Left lung (tissue), 14 donors: ENCODE measurements at places on chromosomes 12 and 14. TPM values are rescaled to one million over a fixed set of nuclear protein-coding genes. Genes with fewer than 3 reads are reported as not detected.

- no peaks in the 10 kb centered on the region for H3K27me3 ChIP-seq
- H3K36me3 ChIP-seq: no peaks in the 10 kb centered on the region
- H3K4me1 ChIP-seq: peaks cover 3% of the 10 kb centered on the region
- no peak overlapping the region for H3K27ac ChIP-seq
- no peak for DNase-seq
- H3K4me3 ChIP-seq: no peak overlapping the region
Measured at GRCh38 chr12:120879102-120879501, 25.1 kb downstream of the SPPL3 start.

DNA sequence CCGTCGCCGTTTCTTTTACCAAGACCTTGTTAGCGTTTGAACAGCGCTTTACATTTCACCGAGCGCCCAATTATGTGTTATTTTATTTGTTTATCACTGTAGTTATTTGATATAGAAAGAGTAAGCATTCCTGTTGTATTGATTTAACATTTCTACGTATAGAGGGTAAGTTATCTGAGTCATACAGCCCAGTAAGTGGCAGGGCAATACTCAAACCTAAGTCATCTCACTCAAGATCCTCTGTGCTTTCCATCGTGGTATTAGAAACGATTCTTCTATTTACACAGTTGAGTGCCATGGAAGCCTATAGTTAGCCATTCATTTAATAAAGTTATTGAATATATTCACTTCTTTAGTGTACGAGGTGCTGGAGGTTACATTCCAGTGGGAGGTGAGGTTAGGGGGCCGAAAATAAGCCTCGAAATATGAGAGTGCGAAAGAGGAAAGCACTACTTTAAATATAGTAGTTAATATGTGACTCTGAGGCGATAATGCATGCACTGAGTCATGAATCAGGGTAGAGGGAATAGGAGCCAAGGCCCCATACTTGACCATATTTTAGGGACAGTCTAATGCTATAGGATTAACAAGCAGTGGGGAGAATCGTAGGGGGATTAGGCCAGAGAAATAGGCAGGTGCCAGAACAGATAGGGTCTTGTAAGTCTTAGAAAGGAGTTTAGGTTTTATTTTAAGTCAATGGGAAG lies 629 bp downstream of the RAD51AP1 start:
- DNase-seq: no peak
- H3K4me3 ChIP-seq: peak overlapping the region; percentile 81
- H3K27ac ChIP-seq: no peak overlapping the region
- peaks cover 9% of the 10 kb centered on the region for H3K4me1 ChIP-seq

- no peaks in the 10 kb centered on the region for H3K36me3 ChIP-seq
- peak; percentile 53 for DNase-seq
- H3K27me3 ChIP-seq: no peaks in the 10 kb centered on the region
- H3K27ac ChIP-seq: no peak overlapping the region
- H3K4me1 ChIP-seq: no peaks in the 10 kb centered on the region
Measured at GRCh38 chr14:63174760-63175191, 29.5 kb upstream of the RHOJ start.

GRCh38 chr14:49860988-49861698 lies 8.6 kb upstream of the NEMF start:
- H3K4me1 ChIP-seq: peaks cover 32% of the 10 kb centered on the region
- no peaks in the 10 kb centered on the region for H3K36me3 ChIP-seq
- peak overlapping the region; percentile 65 for H3K4me3 ChIP-seq

GRCh38 chr14:104469591-104469990 lies 110.0 kb upstream of the C14orf180 start:
- no peaks in the 10 kb centered on the region for H3K4me1 ChIP-seq
- H3K36me3 ChIP-seq: no peaks in the 10 kb centered on the region
- no peaks in the 10 kb centered on the region for H3K27me3 ChIP-seq
- no peak for DNase-seq

DNA sequence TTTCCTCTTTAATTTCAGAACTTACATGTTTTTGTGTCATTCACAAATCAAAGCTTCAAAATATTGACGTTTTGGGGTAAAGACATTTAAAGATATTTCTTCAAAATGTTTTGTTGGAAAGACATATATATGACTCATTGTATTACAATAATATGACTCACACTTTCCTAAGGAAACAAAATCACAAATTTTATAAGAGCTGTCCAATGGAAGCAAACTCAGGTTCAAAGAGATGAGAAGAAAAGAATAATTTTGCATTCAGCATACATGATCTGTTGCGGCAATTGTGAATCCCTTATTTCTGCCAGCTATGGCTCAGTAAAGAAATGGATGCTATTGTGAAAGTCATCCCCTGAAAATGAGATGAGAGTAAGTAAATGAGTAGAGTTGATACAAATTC lies 82.7 kb downstream of the GRIP1 start:
- no peak overlapping the region for H3K27ac ChIP-seq
- DNase-seq: no peak
- H3K4me1 ChIP-seq: no peaks in the 10 kb centered on the region
- no peaks in the 10 kb centered on the region for H3K27me3 ChIP-seq
- H3K4me3 ChIP-seq: no peak overlapping the region

GRCh38 chr12:90084018-90084417 lies 375.4 kb upstream of the ATP2B1 start:
- no peaks in the 10 kb centered on the region for H3K27me3 ChIP-seq
- DNase-seq: no peak
- no peaks in the 10 kb centered on the region for H3K36me3 ChIP-seq
- H3K27ac ChIP-seq: no peak overlapping the region
- H3K4me3 ChIP-seq: no peak overlapping the region
- peaks cover 5% of the 10 kb centered on the region for H3K4me1 ChIP-seq

GRCh38 chr14:68942296-68943035 lies 36.6 kb downstream of the ACTN1 start:
- no peaks in the 10 kb centered on the region for H3K27me3 ChIP-seq
- peaks cover 95% of the 10 kb centered on the region for H3K4me1 ChIP-seq
- no peak overlapping the region for H3K4me3 ChIP-seq
- DNase-seq: no peak

DNA sequence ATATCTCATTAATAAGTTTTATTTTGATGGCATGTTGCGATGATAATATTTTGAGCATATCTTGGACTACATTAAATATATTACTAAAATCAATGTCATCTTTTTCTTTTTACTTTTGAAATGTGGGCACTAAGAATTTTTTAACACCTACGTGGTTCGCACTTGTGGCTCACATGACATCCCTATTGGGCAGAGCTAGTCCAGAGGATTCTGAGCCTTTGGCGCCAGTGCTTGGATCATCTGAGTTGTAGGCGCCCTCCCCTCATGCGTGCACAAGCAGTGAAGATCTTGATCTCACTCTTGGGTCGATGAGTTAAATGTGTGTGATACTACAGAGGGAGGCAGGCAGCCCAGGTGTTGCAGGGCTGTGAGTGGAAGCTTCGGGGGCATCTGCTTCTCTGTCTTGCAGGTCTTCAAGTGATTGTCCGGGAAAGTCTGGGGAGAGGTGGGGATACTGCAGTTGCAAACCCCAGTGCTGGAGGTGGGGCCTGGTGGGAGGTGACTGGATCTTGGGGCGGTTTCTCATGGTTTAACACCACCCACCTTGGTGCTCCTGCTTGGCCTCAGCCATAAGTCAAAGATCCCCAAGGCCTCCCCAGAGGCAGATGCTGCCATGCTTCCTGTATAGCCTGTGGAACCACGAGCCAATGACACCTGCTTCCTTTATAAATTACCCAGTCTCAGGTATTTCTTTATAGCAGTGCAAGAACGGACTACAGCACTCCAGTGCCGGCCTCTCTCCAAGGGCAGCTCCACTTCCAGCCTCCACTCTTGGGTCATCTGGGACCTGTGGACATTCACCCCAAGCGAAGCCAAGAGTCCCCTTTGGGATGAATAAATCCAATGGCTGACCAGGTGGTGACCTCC lies 46.1 kb upstream of the PPP2R5C start:
- no peaks in the 10 kb centered on the region for H3K4me1 ChIP-seq
- no peaks in the 10 kb centered on the region for H3K27me3 ChIP-seq
- H3K27ac ChIP-seq: no peak overlapping the region

- no peak overlapping the region for H3K27ac ChIP-seq
- peaks cover 9% of the 10 kb centered on the region for H3K4me1 ChIP-seq
- H3K27me3 ChIP-seq: no peaks in the 10 kb centered on the region
- no peaks in the 10 kb centered on the region for H3K36me3 ChIP-seq
Measured at GRCh38 chr14:89387922-89388685, 28.9 kb downstream of the FOXN3 start.

- H3K27me3 ChIP-seq: no peaks in the 10 kb centered on the region
- no peaks in the 10 kb centered on the region for H3K36me3 ChIP-seq
- no peak for DNase-seq
- H3K4me1 ChIP-seq: peaks cover 6% of the 10 kb centered on the region
- H3K4me3 ChIP-seq: no peak overlapping the region
Measured at GRCh38 chr14:90796329-90796728, 19.9 kb downstream of the TTC7B start.

Gene CABP1
- 0.38 TPM for total RNA-seq

Gene FIGNL2
- total RNA-seq: 1.0 TPM

Gene GLIPR1L2
- 0.52 TPM for total RNA-seq

Gene SMCO2
- not detected for total RNA-seq

Gene IRAK3
- total RNA-seq: 71.7 TPM

Gene TMX1
- total RNA-seq: 49.2 TPM

Gene GUCY2C
- not detected for total RNA-seq

Gene WIF1
- total RNA-seq: 78.1 TPM

Gene KRT83
- total RNA-seq: not detected

Gene FLVCR2
- total RNA-seq: 30.9 TPM
